Fibroblast of the conjunctiva (primary cell): ENCODE measurements at places on chromosomes 5 and 9.

DNA sequence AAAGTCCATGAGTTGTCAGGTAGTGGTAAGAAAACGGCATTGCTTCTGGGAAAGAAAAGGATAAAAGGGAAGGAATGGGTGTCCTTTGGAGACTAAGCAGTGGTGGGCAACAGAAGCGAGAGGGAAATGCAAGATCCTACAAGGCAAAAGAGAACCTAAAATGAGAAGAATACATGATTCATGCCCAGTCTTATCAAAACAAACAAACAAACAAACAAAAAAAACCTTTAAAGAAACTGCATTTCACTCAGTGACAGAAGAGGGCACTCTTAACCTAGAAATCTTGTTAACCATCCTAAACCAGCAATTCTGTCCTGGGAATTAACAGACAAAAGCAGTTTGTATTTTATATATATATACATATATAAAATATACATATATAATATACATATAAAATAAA, 88.5 kb downstream of the SUSD1 start:
- DNase-seq, result no peak

DNA sequence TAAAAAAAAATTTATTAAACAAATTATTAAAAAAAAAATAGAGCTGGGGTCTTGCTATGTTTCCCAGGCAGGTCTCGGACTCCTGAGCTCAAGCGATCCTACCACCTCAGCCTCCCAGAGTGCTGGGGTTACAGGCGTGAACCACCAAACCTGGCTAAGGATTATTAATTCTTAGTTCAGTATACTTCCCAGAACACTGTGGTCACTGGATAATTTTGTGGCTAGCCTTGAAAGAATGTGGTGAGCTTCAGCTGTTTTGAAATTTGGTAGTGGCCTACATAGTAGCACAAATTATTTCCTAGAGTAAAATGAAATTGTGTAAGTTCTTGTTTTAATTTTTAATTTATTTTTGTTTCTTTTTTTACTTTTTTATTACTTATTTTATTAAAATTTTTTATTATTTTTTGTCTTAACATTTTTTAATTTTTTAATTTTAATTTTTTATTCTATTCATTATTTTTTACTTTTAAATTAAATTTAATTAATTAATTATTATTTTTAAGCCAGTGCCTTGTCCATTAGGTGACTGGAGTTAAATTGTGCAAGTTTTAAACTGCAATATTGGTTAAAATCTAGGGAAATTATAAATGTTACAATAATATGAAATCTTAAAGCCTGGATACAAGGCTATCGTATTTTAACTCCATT, 23.0 kb downstream of the ARRDC3 start:
- DNase-seq, result no peak

DNA sequence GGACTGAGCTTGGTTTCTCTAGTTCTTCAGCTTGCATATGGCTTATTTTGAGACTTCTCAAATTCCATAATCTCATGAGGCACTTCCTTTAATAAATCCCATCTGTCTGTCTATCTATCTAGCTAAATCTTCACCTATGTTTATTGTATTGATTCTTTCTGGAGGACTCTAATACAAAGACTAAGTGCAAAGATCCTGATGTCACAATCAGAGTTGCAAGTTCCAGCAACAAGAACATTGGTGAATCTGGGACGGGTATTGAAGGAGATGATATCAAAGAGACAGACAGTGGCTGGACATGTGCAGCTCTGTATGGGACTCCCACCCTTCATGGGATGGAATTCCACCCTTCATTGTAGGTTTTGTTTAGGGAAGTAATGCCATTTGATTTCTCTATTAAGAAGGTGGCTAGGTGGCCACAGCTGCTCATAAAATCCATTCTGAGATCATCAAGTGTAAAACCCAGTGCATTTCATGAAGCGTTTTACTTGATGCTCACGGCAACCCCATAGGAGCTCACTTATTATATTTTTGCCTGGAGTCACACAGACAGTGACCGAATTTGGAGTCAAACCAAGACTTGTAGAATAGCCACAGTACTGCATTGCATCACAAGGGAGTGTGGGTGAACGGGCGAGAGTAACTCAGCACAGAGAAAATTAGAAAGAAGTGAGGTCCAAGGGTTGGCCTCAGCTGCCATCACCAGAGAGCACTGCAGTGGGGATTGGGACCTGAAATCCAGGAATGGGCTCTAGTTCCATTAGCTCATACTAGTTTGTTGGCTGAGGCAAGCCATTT, 24.9 kb downstream of the TAS2R1 start:
- no peak for DNase-seq

- DNase-seq, result no peak
Observed at GRCh38 chr9:76949865-76950264, 44.0 kb upstream of the PRUNE2 start.

DNA sequence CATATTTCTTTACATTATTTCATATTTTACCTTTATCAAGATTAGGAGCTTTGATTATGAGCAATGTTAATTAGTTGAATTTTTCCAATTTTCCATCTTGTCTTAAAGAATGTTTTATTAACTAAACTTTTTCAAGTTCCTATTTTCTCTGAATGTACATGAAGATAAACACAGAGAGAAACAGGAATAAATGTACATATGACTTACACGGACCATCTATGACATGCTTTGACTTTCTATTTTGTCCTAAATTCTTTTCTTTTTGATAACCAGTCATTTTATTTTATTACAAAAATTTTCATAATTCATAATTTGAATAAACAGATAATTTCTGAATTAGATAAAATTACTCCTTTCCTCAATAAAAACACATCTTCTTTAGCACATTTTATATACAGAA, 1038.8 kb upstream of the ARRDC3 start:
- DNase-seq, result no peak

DNA sequence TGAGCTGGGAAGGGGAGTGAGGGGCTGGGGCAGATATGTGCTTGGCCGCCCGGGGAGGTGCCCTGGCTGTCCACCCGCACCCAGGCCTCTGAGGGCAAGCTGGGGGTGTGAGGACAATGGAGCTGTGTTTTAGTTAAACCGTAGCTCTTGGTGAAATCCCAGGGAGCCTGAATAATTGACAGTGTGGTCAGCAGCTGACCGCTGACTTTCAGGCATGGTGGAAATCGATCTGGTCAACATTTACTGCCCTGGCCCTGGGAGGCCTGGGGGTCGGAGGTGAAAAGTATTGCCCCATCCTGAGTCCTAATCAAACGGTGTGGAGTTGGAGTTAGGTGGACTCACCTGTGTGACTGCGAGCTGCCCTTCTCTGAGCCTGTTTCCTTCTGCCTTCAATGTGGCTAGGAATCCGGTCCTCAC, 31.2 kb upstream of the CRB2 start:
- DNase-seq, result no peak

DNA sequence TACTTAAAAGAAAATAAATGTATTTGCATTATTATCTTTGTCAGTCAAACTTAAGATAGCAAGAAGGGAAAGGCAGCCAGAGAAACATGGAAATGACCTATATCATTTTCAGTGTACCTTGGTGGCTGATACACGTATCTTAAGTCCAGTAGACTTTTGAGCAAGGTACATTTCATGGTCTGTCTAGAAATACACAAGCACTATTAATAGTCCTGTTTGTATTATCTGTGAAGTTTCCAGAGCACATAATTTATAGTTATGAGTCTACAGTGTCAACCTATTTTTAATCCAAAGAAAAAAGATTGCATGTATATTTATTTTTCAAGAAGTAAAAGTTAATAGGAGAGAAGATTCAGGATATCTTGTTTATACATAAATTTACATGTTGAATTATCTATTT, 95.7 kb downstream of the IZUMO3 start:
- no peak for DNase-seq

DNA sequence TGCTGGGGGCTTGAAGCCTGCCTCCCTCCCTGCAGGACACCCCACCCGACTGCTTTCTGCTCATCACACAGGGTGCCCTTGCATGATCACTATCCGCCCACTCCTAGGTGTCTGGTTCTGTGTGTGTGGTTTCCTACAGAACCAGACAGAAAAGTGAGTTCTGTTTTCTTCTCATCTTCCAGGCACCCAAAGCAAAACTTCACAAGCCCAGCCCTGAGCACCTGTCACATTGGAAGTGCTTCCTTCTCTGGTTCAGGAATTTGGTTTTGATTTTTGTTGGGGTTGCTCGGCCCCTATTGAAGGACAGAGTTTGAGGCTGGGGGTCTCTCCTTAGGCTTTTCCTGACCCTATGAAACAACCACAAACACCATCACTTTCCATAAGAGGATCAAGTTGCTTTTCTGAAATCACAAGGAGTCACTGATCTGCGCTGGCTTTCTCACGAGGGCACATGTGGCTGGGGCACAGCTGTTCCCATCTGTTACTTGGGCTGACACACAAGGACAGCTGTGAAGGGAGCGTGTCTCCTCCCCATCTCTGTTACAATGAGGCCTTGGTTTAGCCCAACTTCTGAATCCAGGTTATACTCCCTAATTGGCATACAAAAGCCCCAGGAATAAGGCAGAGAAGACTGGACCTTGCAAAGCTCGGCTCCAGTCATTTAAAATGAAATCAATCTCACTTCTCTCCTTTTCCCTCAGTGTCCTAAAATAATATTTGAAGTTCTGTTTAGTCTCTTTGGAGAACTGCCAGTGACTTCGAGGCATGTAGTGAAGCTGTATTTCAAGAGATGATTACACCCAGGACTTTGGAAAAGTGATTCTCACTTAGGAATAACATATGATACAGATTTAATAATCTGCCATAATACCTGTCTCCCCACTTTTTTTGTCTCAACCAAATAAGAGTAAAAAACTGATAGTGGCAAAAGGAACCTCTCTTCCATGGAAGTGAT, 213.1 kb upstream of the GAS1 start:
- no peak for DNase-seq

- no peak for DNase-seq
Observed at GRCh38 chr5:138573949-138574670, 1.1 kb downstream of the HSPA9 start.

- DNase-seq, result no peak
Observed at GRCh38 chr5:125109816-125110215, 363.4 kb upstream of the ZNF608 start.

DNA sequence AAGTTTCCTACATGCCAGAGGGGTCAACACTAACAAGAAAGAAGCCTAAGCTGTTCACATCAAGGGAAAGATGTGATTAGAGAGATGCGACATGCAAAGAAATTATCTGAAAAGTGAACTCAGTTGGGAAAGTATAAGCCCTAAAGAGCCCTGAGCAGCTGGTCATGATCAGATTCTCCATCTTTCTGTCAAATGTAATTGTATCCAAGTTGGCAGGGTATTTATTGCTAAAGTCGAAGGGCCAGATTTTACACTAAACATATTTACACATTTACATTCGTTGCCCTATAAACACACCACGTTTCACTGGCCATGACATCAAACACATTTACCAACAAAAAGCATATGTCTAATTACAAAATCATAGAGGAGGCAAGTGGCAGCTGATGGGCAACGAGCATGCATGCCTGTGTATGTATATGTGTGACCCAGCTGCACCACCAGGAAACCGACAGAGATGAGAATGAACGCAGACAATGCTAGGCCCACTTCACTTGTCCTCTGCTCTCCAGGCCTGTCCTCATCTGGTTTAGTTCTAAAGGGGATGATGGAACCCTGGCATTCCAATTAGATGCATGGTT, 6.3 kb downstream of the FOXD1 start:
- no peak for DNase-seq

GRCh38 chr5:120692325-120692724, 228.2 kb downstream of the PRR16 start:
- no peak for DNase-seq

DNA sequence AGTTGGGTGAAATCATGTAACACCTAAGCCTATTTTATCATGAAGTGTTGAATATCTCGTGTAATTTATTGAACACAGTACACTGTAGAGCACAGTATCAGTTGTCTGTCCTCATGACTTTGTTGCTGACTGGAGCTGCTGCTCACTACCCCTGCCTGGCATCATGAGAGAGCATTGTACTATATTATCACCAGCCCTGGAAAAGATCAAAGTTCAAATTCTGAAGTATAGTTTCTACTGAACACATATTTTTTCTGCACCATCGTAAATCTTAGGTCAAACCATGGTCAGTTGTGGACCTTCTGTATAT, 169.3 kb upstream of the RAI14 start:
- no peak for DNase-seq

GRCh38 chr5:180098991-180099732, 27.6 kb upstream of the RNF130 start:
- no peak for DNase-seq

DNA sequence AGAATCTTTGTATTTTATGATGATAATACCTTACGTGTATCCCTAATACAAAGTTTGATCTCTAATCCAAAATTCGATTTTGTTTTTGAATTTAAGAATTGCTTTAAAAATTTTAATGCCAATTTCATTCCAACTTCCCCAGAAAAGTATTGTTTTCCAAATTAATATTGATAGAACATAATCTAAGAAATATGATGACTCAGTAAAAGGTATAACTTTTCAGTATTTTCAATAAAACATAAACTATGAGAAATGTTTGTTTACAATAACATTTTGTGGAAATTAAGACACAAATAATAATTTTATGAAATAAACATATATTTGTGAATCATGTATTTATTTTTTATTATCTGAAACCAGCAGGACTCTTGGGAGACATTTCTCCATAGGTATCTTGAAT, 931.6 kb downstream of the EFNA5 start:
- no peak for DNase-seq

GRCh38 chr9:120323125-120323524, 256.8 kb downstream of the CDK5RAP2 start:
- DNase-seq, result no peak

- no peak for DNase-seq
Observed at GRCh38 chr5:37757980-37758582, 81.8 kb downstream of the GDNF start.

GRCh38 chr9:106228861-106229260, 534.5 kb downstream of the TMEM38B start:
- DNase-seq, result no peak

GRCh38 chr9:34380511-34381315, 4.0 kb upstream of the MYORG start:
- peak; percentile 53 for DNase-seq

- DNase-seq, result no peak
Observed at GRCh38 chr5:128263357-128263756, 179.8 kb downstream of the SLC12A2 start.

DNA sequence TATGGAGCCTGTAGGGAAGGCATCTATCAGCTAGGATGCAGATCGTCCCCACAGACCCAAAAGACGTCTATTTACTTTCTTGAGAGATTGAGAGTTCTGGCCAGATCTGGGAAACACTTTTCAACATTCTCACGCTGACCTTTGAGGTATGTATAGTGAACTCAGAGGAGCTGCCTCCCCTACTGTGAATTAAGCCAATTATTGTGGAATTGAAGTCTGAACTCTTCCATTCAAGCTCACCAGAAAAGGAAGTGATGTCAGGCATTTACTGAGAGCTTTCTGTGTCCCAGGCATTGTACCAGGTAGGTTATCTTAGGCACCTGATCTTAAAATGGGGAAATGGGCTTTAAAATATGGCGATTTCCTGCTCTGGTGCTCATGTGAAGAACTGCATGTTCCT, 136.5 kb downstream of the SV2C start:
- DNase-seq, result no peak

DNA sequence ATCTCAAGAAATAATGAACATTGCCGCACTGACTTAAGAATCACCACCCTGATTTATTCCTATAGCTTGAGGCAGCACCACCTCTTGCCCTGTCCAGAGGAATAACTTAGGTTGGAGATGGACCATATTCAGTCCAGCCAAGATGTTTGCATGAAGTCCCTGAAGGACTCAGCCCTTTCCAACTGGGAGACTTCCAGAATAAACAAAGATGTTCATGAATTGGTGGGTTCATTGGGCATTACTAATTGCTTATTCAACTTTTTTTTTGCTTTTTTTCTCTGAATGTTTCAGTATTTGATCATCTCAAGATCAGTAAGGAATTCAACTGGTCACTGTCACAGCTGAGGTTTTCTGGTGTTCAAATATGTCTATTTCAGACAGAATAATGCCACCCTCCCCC, 470.6 kb downstream of the CCDC171 start:
- peak; percentile 44 for DNase-seq
